ENCODE measurements at places on chromosomes 1 and 21.

- DNase-seq, result no peak
Observed at GRCh38 chr1:231421546-231421970, 529 bp downstream of the EGLN1 start.

- DNase-seq, result no peak
Observed at GRCh38 chr1:214022810-214023425, 35.1 kb downstream of the PROX1 start.

- no peak for DNase-seq
Observed at GRCh38 chr1:76433526-76433925, 359.0 kb downstream of the ST6GALNAC3 start.

DNA sequence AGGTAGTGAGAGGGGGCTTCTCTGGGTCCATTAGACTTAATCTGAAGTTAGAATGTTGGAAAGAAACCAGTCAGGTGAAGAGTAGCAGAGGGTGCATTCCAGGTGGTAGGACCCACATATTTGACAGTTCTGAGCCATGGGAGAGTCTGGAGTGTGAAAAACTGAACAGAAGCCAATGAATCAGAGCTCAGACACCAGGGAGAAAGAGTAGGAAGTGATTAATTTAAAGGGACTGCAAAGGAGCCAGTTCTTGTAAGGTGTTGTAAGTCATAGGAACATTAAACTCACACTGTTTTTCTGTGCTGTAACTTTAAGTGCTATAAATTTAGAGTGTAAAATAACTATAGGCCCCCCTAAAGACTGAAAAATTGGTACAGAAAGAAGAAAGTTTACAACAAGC lies 5.9 kb upstream of the DHX9 start:
- no peak for DNase-seq

GRCh38 chr1:154404984-154405746 lies at the start of gene IL6R:
IL6R (plus strand) TSS chr1:154405343; CDS start chr1:154405630, 287 bp downstream.
- peak; percentile 96 for DNase-seq

GRCh38 chr1:210076620-210077019 lies 138.6 kb downstream of the SYT14 start:
- DNase-seq, result no peak

- no peak for DNase-seq
Observed at GRCh38 chr1:85224734-85225623, 24.2 kb upstream of the SYDE2 start.

GRCh38 chr1:11802973-11803885 lies 2.5 kb downstream of the MTHFR start:
- DNase-seq, result peak; percentile 76

DNA sequence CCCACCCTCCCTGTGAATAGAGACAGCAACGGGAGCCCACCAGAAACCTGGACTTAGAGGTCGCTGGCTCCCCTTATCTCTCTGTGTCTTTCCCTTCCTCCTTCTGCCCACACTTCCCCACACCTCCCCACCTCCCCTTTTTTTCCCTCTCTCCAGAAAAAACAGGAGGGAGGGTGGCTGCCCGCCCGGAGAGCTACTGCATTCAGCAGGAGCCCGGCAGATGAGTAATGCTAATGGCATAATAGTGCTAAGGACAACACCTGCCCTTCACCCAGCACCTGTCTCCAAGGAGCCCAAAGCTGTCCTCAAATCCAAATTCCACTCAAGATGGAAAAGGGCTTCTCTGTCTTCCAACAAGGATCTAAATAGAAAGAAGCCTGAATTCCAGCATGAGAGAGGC lies 11.4 kb upstream of the PRELP start:
- DNase-seq, result no peak

DNA sequence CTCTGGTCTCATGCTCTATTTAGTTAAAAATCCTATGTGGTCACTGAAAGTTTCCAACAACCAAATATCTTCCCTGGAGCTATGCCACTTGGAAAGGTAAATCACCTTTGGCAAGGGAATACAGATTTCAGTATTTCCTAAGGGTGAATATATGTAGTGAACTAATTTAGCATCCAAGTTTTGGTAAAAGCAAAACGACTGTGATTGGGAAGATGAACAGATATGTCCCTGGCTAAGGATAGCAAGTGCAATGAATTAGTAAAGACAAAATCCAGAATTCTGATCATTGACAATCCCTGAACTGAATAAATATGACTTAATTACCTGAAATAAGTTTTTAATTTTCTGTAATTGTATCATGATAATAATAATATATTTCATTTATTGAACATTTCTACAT lies at the start of gene OR2T33:
TSS of gene OR2T33 (minus strand) at position 101 of the 400 bp plus-strand sequence. CDS start 4,162 bp downstream, outside the sequence.
- no peak for DNase-seq

- DNase-seq, result no peak
Observed at GRCh38 chr1:106608841-106609240, 447.6 kb upstream of the PRMT6 start.

GRCh38 chr1:239011382-239011781 lies 375.0 kb upstream of the CHRM3 start:
- DNase-seq, result no peak

DNA sequence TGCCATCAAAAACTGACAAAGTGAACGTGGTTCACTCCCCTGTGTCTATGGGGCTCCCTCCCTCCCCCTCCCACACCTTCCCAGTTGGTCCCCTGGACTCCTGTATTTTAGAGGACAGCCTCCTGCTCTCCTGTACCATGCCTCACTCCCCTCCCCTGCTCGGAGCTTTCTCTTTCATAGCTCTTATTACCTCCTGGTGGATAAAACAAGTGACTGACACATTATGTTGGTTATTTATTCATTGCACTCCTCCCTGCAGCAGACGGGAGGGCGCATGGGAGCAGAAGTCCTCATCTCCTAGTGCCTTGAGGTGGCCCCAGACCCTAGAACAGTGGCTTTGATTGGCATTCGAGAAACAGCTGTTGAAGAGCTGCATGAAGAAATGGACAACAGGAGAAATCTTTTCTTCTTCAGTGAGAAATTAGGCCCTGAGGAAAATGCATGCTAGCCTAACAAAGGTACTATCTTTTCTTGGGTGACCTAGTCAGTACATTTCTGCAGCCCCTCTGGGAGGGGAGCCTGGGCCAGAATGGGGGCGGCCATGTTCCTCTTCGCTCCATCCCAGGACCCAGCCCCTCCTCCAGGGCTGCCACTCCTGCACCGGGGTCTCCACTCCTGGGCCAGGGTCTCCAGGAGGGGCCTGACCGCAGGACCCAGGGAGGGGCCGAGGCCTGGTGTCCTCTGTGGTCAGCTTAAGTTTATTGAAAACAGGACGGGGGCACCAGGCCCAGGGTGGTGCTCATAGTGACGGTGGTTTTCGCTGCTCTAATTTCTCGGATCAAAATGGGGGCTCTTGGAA lies 1.2 kb upstream of the TFF1 start:
- DNase-seq, result no peak

- DNase-seq, result no peak
Observed at GRCh38 chr1:167720965-167721616, 691 bp upstream of the MPZL1 start.
